H1 (cell line): ENCODE measurements at places on chromosomes 12 and 14.

GRCh38 chr14:55502746-55503284 lies 62.4 kb upstream of the TBPL2 start:
- no peaks in the 10 kb centered on the region for H3K36me3 ChIP-seq
- no peak for DNase-seq
- H3K27me3 ChIP-seq, result no peaks in the 10 kb centered on the region
- peaks cover 2% of the 10 kb centered on the region; the same call in 1 of the 2 replicates for H3K4me1 ChIP-seq

- no peak for DNase-seq
- peaks cover 35% of the 10 kb centered on the region for H3K36me3 ChIP-seq
- H3K27me3 ChIP-seq, result no peaks in the 10 kb centered on the region
Observed at GRCh38 chr12:45349916-45350315, 134.0 kb downstream of the ANO6 start.

GRCh38 chr14:58872061-58872460 lies 234.3 kb downstream of the DACT1 start:
- no peaks in the 10 kb centered on the region for H3K27me3 ChIP-seq
- no peak overlapping the region for H3K27ac ChIP-seq
- H3K36me3 ChIP-seq, result no peaks in the 10 kb centered on the region

GRCh38 chr12:115740586-115741155 lies 536.8 kb downstream of the MED13L start:
- H3K4me1 ChIP-seq, result no peaks in the 10 kb centered on the region
- no peaks in the 10 kb centered on the region; the same call in 1 of the 2 replicates for H3K27me3 ChIP-seq
- H3K36me3 ChIP-seq, result no peaks in the 10 kb centered on the region
- no peak overlapping the region for H3K4me3 ChIP-seq
- no peak overlapping the region for H3K27ac ChIP-seq
- no peak for DNase-seq

DNA sequence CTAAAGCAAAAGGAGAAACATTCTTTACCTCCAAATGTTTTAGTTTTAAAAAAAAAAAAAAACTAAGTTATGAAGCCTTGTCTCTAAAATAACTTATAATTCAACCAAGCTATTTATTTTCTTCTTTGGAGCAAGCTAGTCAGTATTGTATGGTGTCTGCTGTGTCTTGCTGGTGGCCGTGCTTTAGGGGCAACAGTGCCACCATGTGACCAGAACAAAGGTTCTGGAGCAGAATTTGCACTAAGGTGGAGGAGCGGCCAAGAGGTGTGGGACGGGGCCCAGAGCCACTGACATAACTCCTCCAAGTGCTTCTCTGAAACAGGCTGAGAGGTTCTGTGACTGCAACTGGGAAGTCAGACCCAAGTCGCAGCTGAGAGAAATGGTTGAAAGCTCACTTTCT lies 4.5 kb downstream of the FICD start:
- H3K4me1 ChIP-seq, result peaks cover 2% of the 10 kb centered on the region
- no peaks in the 10 kb centered on the region for H3K27me3 ChIP-seq
- no peak for DNase-seq
- no peak overlapping the region for H3K4me3 ChIP-seq

GRCh38 chr12:51391283-51392123 lies at the start of gene GALNT6:
Gene GALNT6 (minus strand): TSS chr12:51391406. CDS start chr12:51379781, 11,625 bp downstream.
- no peaks in the 10 kb centered on the region for H3K27me3 ChIP-seq
- peak within 1 kb of the TSS; percentile 68; the same call in 1 of the 2 replicates for H3K27ac ChIP-seq
- peak; percentile 92 for DNase-seq

GRCh38 chr14:47541662-47542061 lies 133.7 kb downstream of the MDGA2 start:
- H3K27me3 ChIP-seq, result no peaks in the 10 kb centered on the region
- H3K4me3 ChIP-seq, result no peak overlapping the region
- no peak for DNase-seq
- no peak overlapping the region for H3K27ac ChIP-seq
- H3K36me3 ChIP-seq, result no peaks in the 10 kb centered on the region
